Stimulated activated CD8-positive, alpha-beta memory T cell treated with anti-CD3 and anti-CD28 coated beads, Interleukin-2, amount 100 ng/mL, for 1 hour (primary cell): ENCODE measurements at places on chromosomes 7 and 10.

DNA sequence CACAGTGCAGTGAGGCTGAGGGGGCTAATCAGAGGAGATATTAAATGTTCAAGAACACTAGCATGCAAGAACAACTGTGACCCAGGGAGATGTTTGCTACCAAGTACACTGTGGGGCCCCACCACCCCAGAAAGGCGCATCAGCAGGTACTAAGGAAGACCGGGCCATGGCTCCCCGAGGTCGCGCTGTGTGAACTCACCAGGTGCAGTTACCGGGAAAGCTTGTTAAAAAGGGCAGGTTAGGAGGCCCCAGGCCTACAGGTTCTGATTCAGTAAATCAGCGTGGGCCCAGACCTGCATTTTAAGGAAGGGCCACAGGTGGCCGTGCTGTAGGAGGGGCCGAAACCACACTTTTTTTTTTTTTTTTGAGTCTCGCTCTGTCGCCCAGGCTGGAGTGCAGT, 54.6 kb downstream of the TMEM209 start:
- DNase-seq = no peak

DNA sequence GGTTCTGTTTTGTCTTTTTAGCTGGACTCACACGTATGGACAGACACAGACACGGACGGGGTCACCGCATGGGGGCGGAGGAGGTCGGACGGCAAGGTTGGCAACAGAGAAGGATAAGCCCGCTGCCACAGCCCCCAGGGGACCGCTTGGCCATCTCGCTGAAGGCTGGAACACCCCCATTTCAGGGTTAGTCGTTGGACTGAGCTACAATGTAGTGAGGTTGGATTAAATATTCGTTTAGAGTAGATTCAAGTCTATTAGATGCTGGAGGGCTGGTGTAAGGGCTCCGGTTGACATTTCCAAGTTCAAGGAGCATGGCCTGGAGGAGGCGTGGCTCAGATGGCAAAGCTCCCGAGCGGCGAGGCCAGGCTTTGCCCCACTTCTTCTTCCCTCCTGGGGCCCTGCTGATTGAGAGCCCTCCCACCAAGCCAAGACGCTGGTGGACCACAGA, 35.2 kb downstream of the PPIF start:
- no peak for DNase-seq

DNA sequence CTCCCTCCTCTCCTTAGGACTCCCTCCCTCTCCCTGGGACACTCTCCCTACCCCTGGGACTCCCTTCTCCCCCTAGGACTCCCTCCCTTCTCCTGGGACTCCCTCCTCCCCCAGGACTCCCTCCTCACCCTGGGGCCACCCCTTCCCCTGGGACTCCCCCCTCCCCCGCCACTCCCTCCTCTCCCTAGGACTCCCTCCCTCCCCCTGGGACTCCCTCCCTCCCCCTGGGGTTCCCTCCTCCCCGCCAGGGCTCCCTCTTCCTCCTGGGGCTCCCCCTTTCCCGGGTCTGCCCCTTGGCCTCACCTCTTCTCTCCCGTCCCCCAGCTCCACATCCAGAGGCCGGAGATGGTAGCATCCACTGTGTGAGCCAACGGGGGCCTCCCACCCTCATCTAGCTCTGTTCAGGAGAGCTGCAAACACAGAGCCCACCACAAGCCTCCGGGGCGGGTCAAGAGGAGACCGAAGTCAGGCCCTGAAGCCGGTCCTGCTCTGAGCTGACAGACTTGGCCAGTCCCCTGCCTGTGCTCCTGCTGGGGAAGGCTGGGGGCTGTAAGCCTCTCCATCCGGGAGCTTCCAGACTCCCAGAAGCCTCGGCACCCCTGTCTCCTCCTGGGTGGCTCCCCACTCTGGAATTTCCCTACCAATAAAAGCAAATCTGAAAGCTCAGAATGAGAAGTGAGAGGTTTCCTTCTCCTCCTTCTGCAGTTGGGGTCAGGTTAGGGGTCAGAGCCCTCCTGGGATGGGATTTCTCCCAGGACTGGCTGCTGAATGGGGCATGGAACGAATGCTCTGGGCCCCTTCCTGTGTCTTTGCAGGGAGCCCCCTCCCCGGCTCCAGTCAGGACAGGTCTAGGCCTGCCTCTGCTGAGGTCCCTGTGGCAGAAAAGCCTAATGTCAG, 1.4 kb upstream of the MUC17 start:
- no peak for DNase-seq

DNA sequence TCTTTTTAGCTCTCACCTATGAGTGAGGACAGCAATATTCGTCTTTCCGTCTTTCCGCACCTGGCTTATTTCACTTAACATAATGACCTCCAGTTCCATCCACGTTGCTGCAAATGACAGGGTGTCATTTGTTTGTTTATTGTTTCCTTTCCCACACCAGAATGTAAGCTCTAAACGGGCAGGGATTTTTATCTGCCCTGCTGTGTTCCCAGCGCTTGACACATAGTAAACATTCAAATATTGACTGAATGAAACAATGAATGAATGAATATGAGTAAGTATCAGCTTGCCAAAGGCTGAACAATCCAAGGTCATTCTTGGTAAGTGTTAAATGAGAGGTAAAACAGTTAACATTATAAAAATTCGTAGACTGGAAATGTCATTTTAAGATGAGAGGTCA, 12.8 kb downstream of the SH3PXD2A start:
- no peak for DNase-seq

- DNase-seq = no peak
Observed at GRCh38 chr10:23974746-23975272, 234.1 kb upstream of the KIAA1217 start.

DNA sequence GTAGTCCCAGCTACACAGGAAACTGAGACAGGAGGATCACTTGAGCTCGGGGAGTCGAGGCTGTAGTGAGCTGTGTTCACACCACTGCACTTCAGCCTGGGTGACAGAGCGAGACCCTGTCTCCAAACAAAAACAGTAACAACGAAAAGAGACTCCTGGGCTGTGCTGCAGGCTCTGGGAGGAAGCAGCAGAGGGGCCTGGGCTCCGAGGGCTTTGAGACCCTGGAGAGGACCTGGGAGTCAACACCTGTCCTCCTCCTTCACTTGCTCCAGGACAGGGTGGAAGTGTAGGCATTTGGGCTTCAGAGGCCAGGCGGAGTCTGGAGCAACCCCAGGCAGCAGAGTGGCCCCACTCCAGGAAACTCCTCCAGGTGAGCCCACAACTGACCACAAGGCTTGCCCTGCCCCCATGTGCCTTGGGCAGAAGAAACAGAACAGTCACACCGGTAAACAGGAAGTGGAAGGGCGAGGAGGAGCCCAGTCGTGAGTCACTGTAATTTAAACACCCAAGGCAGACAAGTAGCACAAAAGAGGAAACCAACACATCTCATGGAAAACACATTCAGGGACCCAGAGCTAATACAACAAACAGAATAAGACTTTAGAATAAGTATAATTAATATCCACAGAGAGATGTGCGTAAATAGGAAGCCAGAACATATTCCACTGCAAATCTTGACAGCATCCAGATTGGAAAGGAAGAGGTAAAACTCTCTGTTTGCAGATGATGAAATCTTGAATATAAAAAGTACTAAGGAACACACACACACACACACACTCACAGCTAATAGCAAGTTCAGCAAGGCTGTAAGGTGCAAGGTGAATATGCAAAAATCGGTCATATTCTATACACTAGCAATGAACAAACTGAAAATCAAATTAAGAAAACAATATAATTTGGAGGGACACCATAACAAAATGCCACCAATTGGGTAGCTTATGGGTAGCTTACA, 20.5 kb upstream of the RASGEF1A start:
- no peak for DNase-seq
